Left kidney (tissue), 8 donors: ENCODE measurements at places on chromosomes 2 and 18.
A peak's percentile ranks its signal among the peaks of the same experiment; 100 is the strongest.

- no peak for DNase-seq
These were observed 10.9 kb downstream of the STARD7 start for GRCh38 chr2:96197546-96198255.

DNA sequence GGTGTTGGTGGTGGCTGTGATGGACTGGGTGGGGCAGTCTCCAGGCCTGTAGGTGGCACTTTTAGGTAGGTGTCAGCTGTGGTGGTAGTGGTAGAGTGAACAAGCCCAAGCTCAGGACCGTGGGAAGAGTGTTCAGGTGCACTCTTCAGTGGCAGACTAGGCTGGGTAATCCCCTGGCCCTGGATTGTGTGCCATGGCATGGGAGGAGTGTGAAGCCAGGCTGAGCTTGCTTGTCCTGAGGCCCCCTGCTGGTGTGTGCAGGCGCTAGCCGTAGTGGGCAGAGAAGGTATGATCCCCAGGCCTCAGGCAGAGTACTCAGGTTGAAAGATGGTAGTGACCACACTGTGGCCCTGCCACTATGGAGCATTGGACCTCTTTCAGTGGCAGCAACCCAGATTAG lies 850.3 kb downstream of the DSC3 start:
- DNase-seq, result no peak

- DNase-seq, result no peak
These were observed 1.7 kb upstream of the COX5B start for GRCh38 chr2:97644023-97644717.

GRCh38 chr2:831622-832021 lies 119.0 kb upstream of the SNTG2 start:
- no peak for DNase-seq

DNA sequence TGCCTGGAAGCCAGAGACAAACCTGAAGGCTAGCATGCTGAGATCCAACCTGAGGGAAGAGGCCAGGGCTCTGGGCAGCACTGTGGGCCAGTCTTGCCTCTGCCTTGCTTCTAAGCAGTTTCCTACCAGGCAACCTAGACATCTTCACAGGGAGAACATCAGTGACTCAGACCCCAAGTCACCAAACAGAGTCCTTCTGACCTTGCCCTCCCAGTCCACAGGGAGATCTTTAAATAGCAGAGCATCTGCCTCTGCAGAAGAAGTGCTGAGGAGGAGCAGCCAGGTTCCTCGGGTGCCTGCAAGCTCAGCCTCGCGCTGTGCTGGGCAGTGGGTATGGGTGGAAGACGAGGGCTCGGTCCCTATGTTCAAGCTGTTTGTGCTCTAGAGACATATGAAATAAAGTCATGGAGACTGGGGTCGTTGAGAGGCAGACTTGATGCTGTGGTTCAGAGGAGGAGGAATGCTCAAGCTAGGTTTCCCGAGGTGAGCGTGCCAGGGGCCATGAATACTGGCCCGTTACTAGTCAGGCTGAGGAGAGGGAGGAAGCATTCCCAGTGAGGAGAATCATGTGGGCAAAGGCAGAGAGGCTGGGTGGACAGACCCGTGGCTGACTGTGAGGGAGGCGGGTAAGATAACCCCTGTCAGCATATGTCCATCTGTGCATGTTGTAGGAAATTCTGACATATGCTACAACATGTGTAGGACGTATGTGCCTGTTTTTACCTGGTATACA lies 66.5 kb downstream of the BOLA3 start:
- DNase-seq, result no peak

GRCh38 chr2:241151934-241152660 lies 1.8 kb downstream of the PPP1R7 start:
- DNase-seq, result no peak

DNA sequence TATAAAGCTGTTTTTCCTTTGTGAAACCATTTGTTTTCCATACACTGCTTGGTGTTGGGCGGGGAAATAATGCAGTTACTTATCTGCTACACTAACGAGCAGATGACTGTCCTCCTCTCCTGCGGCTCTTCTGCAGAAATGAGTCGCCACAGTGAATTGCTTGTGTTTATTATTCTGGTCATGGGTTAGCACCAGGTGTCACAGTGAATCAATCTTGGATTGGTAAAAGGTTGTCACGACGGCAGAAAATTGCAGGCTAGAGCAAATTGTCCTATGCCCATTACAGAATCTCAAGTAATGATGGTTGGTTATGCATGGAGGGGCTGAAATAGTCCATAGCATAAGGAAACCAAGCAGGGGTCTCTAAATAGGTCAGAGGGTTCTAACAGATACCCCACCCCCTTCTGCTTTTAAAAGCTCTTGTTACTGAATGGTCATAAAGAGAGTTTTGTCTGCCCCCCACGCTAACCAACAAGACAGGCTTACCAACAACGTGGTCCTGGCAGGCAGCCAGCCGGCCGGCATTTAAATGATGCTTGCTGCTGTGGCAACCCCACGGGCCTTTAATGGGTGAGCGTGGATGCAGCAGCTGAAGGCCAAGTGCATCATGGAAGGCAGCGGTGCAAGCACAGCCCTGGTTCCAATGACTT lies 29.5 kb downstream of the RAB31 start:
- peak; percentile 74 for DNase-seq

GRCh38 chr2:235600926-235601325 lies 107.1 kb downstream of the AGAP1 start:
- DNase-seq, result no peak

- no peak for DNase-seq
These were observed 150.9 kb upstream of the KCNH7 start for GRCh38 chr2:162989507-162989906.

- peak; percentile 72 for DNase-seq
These were observed at the start of gene CHST10 for GRCh38 chr2:100416935-100417710. Gene CHST10, minus strand, starts transcription at chr2:100417668. Its CDS starts 10,993 bp downstream, at chr2:100406675.

DNA sequence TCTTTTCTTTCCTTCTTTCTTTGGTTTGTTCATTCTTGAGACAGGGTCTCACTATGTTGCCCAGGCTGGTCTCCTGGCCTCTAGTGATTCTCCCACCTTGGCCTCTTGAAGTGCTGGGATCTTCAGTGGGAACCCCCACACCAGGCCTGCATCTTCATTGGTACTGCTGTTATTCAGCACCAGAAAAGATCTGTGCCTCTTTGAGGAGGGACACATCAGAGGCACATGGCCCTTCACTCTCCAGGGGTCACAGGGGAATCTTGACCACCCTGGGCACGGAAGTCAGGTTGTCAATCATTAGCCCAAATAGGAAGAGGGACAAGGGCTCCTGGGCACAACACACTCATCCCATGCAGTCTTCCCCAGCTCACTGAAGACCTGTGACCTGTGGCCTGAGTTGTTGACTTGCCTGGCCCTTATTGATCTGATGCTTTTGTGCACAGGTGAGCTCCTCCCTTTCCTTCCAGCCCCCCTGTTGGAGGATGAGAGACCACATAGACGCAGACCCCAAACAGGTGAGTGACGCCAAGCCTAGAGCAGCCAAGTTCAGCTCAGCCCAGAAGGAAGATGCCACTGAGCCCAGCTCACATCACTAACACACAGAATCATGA lies 33.0 kb upstream of the ODC1 start:
- no peak for DNase-seq

DNA sequence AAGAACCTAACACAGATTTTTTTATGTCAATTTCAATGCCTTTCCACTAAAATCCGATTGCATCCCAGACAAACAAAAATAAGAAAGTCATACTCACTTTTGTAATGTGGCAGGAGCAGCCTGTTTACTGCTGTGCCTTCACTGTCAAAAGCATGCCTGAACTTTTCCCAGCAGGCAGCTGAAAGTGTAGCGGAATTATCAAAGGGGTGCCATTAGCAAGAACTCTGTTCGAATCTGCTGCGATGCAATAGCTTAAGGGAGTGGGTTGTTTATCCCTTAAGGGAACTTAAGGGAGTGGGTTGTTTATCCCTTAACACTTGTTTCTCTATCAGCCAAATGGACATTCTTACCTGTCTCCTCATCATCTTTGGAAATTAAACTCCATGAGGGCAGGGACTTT lies 243.5 kb downstream of the PAX3 start:
- no peak for DNase-seq

GRCh38 chr18:59448546-59448945 lies 89.5 kb upstream of the LMAN1 start:
- no peak for DNase-seq

DNA sequence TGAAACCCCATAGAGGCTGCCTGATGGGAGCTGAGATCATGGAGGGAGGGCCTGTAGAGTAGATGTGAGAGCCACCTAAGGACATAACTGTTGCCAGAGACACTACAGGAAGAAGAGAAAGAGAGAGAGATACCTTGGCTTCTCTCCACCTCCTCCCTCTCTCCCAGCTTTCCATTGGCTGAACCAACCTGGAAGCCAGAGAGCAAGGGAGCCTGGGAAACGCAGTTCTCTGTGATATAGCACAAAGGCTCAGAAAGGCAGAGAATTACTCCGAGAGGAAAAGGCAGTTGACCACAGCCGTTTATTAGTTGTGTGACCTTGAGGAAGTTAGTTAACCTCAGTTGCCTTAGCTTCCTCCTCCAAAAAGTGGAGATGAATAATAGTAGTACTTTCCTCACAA lies 37.7 kb upstream of the MAT2A start:
- DNase-seq, result no peak

GRCh38 chr2:233497692-233498091 lies 68.9 kb downstream of the USP40 start:
- DNase-seq, result no peak

DNA sequence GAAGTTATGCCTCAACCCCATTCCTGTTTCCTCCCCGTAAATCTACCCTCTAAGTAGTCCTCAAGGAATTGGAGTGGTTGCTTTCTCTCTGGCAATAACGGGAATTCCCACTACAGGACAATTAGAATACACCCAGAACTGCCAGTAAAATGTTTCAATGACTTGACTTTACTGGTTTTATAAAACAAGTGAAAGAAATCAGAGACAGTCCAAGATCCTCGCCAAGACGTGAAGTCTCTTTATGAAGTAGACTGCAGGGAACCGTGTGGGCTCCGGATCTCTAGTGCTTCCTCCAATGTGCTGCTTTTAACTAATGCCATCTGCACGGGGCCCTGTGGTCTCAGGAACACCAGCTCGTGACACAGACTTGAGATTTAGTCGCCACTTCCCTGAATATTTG lies 101.4 kb downstream of the CPO start:
- no peak for DNase-seq

DNA sequence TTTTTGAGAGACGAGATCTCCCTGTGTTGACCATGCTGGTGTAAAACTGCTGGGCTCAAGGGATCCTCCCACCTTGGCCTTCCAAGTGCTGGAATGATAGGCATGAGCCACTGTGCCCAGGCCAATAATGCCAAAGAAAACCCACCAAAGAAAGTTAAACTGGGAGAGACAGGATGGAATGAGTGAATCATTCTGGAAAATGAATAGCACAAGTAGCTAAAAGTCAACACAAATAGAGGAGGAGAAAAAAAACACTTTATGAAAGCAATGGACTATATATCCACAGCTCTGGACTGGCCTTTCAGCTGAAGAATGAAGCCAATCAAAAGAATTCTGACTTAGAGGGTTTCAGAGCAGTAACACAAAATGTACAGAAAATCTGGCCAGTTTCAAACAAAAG lies 23.9 kb downstream of the IAH1 start:
- no peak for DNase-seq

GRCh38 chr2:217371781-217372213 lies 511.9 kb upstream of the TNP1 start:
- DNase-seq, result no peak

DNA sequence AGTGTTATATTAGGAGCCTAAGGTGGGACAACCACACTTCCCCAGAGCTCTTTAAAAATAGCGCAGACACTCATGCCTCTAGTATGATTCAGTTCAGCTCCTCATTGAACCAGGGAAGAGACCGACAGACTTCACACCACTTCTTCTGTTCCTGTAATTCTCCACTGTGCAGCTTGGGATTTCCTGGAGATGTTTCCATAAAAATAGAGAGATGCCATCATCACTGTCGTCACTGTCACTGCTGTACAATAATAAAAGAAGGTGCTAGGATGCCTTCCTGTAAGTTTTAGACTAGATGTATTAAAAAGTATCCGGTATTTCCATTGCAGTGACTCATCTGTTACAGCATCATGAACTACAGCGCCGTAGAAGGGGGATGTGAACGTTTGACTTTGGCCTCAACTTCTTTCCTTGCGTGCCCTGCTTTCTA lies 110.9 kb downstream of the FAM210A start:
- DNase-seq, result no peak

DNA sequence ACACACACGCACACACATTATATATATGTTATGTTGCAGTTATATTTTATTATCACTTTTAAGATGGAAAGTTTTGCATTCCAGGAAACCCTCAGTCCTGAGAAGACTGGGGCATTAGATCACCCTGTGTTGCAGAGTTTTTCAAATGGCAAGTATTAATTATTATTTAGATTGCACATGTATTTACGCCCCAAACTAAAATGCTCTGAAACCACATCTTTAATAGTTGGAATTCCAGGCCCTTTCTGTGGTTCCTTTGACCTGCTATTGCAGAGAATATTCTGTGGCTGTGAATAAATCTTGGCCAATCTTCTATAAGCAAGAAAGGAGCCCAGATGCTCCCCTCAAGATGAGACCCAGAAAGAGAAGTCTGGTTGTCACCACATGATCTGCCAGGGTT lies 427.0 kb upstream of the TNP1 start:
- DNase-seq, result no peak

- no peak for DNase-seq
These were observed 38.4 kb downstream of the RNF144A start for GRCh38 chr2:6955511-6956136.

- DNase-seq, result no peak
These were observed 33.5 kb downstream of the DAPL1 start for GRCh38 chr2:158828378-158829164.

DNA sequence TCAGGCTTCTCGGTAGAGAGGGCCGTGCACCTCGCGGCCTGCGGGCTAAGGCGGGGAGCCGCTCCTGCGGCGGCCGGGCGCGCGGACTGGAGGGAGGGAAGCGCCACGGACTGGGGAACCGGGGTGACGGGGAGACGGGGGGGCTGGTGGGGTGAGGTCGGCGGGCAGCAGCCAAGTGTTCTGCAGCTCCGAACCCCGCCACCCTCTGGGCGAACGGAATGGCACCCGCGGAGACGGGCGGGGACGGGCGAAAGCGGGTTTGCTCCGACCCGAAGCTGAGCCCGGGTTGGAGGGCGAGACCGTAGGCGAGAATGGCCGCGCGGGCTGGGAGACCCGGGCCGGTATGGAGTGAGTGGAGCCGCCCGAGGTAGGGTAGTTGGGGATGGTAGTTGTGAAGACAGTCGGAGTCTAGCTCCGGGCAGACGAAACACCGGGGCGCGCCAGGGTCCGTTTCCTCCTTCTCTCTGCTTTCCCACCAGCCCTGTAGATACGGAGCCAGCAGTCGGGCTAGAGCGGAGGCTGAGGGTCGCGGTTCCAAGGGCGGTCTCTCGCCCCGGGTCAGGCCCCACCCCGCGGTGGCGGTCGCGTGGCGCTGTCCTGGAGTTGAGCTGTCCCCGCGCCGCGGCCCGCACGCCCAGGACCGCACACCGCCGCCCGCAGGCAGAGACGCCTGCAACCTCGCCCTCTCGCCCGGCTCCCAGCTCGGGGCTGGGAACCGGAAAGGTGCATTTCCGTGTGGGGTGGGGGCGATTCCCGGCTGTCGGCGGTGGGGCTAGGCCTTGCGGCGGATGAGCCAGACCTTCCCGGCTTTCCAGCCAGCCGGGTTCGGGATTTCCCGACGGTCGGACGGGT lies 160.3 kb upstream of the SIX2 start:
- no peak for DNase-seq

GRCh38 chr2:199524689-199525574 lies 67.2 kb upstream of the SATB2 start:
- no peak for DNase-seq
